ENCODE measurements at places on chromosomes 11 and 22. TPM values are rescaled to one million over a fixed set of nuclear protein-coding genes. Genes with fewer than 3 reads are reported as not detected.
A peak's percentile ranks its signal among the peaks of the same experiment; 100 is the strongest.

MS4A12 gene
- total RNA-seq: not detected

C11orf97 gene
- total RNA-seq: not detected

TNNI2 gene
- not detected for total RNA-seq

TEAD1 gene
- total RNA-seq: 17.6 TPM

GRCh38 chr11:76856571-76856970, 4.1 kb upstream of the ACER3 start:
- no peak for DNase-seq

DNA sequence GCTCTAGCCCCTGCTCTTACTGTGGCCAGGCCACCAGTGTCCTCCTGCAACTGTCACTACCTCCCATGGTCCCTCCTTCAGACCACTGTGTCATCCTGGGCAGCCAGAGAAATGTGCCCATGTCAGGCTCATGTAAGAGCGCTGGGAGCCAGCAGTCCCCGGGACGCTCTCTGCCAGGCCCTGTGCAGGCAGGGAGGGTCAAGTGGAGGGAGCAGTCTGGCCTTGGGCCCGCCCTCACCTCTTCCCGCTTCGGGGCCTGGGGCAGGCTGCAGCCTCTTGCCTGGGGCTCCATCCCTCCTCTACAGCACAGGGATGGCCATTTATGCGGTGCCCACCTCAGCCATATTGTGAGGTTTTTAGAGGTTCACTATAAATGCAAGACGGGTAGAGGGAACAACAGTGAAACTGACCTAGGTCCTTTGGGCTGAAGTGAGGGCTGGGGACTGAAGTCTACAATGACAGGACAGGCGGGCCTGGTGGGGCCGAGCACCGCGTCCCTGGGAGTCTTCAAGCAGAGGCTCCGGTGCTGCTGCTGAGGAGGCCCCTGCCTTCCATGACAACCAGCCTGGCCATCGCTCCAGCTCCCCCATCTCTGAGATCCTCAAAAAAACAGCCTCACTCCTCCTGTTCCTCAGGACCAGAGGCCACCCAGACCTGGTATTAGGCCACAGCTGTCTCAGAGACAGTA, 54.9 kb upstream of the TTLL12 start:
- no peak for DNase-seq

- DNase-seq: no peak
Measured at GRCh38 chr11:124869331-124869730, 4.1 kb downstream of the ROBO3 start.

GRCh38 chr11:120518356-120518755, 6.8 kb downstream of the GRIK4 start:
- DNase-seq: no peak

DCDC1 gene
- not detected for total RNA-seq

HEPHL1 gene
- 0.51 TPM for total RNA-seq

GRCh38 chr11:112871909-112872500, 89.2 kb upstream of the NCAM1 start:
- no peak for DNase-seq

MYEOV gene
- total RNA-seq: 0.26 TPM

DNA sequence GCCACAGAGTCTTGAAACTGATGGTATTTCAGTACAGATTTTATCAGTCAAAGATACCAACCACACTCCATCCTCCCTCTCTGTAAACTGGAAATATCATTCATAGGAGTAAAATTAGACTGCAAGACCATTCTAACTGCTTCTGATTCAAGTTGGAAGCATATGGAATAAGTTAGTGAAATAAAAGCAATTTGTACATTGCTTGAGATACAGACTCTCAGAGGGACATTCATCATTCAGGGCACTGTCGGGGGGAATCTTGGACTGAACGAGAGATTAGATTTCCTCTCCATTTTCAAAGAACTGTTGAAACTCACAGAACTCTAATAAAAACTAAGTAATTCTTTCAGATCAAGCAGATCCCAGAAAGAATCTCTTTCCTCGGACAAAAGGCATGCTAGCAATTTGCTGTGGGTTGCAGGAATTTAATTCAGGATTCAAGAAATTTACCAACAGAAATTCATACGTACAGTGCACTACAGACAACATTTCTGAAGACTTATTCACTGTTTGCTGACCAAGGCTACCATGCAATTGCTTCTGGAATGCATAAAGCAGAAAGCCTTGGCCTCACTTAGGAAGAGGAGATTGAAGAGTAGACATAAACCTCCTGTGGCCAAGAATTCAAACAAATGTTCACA, 34.1 kb downstream of the PAMR1 start:
- DNase-seq: peak; percentile 30

GRCh38 chr22:43978558-43978957, 23.3 kb downstream of the SAMM50 start:
- DNase-seq: no peak

FREY1 gene
- total RNA-seq: 1.3 TPM

BARX2 gene
- total RNA-seq: 2.9 TPM

DEUP1 gene
- under 0.01 TPM for total RNA-seq

CKAP5 gene
- total RNA-seq: 41.6 TPM

GRCh38 chr22:42388130-42388797, 43.9 kb downstream of the NFAM1 start:
- DNase-seq: peak; percentile 51

DNA sequence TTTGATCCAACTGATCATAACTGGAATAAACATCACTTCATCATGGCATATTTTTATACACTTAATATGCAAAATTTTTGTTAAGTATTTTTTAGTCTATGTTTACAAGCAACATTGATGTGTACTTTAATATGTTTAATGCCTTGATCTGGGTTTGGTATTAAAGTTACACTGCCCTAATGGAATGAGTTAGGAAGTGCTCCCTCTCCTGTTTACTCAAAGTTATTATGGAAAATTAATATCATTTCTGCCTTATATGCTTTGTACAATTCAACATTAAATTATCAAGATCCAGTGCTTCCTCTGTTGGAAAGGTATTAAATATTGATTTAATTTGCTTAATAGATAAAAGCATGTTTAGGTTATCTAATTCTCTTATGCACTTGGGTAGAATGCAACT, 927.3 kb upstream of the RAG2 start:
- DNase-seq: peak; percentile 24

Data from bronchial epithelial cell (primary cell).